ENCODE measurements at places on chromosomes 11 and 22.

- DNase-seq, result no peak
These were observed 67.5 kb upstream of the SCUBE2 start for GRCh38 chr11:9158898-9159391.

- no peak for DNase-seq
These were observed 60.0 kb upstream of the HTATIP2 start for GRCh38 chr11:20303391-20303965.

GRCh38 chr11:3030289-3031070, 26.7 kb downstream of the CARS1 start:
- DNase-seq, result no peak

DNA sequence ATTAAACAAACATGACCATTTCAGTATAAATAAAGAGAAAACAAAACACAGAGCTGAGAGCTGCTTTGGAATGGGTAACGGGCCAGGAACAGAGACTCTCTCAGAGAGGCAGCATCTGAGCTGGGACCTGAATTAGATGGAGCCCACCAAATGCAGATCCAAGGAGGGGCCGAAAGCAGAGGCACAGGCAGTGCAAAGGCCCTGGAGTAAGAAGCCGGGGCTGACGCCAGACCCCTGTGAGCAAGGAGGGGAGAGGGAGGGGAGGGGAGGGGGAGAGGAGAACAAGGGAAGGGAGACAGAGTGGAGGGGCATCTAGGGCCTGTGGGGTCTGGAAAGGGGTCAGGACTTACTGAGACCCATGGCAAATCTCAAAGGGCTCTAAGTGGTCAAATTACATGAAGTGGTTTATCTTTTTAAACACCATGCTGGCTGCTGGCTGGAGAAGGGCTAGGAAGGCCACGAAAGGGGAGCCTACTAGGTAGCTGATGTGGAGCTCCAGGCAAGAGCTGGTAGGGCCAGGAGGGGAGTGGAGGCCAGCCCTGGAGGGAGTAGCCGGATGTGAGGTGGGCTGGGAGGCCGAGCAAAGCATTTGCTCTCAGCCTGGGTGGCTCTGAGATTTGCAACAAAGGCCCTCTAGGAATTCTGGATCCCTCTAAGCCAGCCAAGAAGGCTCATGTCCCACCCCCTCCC, 3.2 kb downstream of the OSBPL5 start:
- no peak for DNase-seq

GRCh38 chr22:42831712-42832111, 25.4 kb downstream of the ARFGAP3 start:
- DNase-seq, result no peak

DNA sequence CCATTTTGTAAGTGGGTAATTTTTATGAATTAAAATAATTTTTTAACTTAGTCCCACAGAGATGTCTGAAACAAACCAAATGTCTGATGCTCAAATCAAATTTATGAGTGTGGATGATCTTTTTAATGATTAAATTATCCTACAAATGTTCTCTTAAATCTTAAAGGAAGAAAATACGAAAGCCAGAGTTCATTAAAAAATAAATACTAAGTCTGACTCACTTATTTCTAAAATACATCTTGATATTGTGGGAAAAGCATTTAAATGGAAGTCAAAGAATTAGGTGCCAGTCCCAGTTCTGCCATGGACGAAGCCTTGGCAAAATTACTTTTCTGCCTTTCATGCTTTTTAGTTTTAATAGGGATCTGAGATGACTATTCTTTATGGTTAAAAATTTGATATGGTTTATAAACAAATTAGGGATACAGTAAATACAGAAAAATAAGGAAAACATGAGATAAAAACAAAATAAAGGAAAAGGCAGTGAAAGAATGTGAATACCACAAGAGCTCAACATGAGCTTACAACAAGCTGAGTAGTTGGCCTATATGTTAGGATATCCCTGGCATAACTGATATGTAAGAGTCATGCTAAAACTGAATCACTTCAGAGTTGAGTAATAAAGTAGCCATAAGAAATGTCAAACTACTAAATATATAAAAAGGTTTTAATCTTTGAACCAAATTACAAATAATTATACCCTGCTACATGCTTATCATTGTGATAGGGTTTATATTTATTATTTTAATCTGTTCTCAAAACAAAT, 9.2 kb downstream of the CCDC34 start:
- no peak for DNase-seq

DNA sequence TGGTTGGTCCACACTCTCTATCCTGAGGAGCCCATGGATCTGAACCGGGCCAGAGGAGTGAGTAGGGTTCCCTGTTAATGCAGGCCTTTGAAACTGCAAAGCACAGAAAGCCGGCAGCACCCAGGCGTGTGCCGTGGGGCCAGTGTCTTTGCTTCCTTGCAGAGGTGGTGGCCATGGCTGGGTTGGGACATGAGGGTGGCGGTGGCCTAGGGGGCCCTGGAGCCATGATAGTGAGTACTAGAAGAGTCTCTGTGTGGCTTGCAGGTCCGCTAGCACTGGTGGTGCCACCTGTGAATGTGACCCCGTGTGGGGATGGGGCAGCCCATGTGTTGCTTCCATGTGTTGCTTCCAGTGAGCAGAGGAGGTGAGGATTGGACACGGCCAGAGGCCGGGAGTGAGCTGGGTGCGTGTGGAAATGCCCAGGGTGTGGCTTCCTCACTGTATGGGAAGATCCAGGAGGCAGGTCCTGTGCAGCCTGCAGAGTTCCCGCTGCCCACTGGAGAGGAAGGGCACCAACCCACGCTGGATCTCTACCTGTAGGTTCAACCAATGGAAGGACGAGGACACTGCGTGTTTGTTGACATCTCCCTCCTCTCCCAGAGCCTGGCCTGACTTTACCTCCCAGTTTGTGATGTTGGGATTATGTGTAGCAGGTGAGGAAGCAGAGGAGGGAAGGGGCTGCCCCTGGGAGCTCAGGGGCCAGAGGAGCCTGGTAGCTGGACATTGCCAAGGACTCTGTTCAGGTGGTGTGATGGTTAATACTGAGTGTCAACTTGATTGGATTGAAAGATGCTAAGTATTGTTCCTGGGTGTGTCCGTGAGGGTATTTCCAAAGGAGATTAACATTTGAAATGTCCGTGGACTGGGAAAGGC, 796.6 kb downstream of the TBC1D22A start:
- no peak for DNase-seq

DNA sequence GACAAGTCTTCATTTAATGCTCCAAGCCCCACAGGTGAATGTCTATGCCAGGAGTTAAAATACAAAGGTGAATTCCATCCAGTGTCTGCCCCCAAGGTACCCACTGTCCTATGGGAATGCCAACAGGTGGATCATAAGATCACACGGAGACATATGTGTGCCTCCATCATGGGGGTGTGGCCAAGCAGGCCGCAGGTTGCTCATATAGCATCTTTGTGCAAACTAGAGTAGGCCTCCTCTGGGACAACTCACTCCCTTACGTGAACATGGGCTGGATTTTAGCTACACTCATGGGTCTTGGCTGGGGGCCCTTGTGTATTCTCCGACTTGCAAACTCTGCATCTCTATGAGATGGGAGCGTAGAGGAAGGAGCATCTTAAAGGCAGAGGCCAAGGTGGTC, 6.9 kb downstream of the NCF4 start:
- DNase-seq, result no peak

GRCh38 chr11:47348131-47348802, 4.2 kb downstream of the MYBPC3 start:
- no peak for DNase-seq

GRCh38 chr22:49592780-49593501, 234.7 kb downstream of the BRD1 start:
- no peak for DNase-seq

- no peak for DNase-seq
These were observed 10.8 kb downstream of the EHF start for GRCh38 chr11:34631737-34632104.

GRCh38 chr11:65291613-65292012, 23.1 kb upstream of the CDC42EP2 start:
- no peak for DNase-seq

DNA sequence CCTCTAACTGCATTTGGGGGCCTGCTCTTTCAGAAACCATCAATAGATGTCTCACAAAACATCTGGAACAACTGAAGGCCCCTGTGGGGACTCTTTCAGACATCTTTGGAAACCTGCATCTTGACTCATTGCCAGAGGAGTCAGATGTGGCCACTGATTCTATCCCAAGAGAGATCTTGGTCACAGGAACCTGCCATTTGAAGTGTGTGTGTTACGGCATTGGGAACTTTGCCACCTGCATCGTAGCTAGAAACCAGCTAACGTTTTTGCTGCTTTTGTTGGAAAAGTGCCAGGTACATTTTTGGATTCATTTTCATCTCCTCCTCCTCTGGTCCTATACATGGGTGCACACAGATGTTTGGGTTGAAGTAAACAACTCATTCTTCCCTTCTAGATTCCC, 4.3 kb downstream of the SRRD start:
- no peak for DNase-seq

DNA sequence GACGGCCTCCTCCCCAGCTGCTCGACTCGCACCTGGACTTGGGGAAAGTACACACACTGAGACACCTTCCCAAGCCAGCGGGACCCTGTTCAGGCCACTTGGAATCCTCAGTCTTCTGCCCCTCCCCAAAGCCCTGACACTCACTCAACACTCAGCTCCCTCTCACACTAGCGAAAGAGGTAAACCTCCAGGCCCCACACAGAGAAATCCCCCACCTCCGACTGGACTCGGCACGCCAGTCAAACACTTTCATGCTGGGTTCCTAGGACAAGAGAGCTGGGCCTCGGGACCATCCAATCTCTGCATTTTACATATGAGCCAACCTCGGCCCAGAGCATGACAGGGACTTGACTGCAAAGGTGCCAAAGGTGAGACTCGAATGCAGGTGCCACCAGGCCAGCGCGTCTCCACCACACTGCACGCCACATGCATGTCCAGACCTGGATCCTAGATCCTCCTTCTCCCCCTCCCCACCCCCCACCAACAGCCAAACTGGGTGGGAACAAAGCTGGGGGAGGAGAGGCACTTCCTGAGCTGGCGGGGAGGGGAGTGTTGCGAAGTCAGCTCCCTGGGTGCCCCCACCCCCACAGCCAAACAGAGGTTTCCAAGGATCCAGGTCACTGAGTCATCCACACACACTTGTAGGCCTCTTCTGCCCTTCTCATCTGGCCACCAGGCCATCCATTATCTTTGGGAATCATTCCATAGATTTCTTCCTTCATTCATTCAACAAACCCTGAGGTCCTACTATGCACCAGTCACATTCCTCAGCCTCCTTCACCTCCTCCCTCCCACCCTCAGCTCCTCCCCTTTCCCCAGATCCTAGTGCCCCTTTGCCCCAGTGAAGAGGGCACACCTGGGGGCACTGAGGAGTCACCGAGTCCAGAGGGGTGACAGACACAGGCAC, 10.7 kb upstream of the CD5 start:
- DNase-seq, result no peak

DNA sequence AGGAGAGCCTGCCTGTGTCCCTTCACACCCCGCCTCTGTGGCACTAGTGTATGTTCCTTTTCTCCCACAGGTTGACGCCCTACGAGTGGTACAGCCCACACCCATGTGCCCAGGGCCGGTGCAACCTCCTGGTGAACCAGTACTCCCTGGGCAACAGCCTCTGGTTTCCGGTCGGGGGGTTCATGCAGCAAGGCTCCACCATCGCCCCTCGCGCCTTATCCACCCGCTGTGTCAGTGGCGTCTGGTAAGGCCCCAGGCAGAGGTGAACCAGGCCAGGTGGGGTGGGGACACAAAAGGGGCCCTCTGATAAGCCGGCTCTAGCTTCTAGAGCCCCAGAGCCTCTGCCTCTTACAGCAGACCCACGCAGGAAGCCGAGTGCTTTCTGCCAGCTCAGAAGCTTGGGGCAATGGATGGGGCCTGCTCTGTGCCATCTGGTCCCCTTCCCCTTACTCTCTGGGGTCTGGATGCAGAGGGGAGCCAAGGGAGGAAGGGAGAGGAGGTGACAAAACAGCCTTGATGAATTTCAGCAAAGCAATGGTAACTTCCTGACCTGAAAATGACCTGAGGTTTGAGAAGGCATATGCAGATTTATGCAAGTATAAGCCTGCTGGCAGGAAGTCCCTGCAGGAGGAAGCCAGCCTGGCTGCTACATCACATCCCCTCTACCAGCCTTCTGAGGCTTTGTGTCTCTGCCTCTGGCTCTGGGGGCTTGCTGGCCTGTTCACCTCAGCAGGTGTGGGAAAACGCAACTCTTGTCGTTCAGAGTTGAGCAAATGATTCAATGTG, 67.0 kb upstream of the TBCEL start:
- no peak for DNase-seq

GRCh38 chr11:62708793-62709192, 1.3 kb downstream of the GNG3 start:
- no peak for DNase-seq

- DNase-seq, result no peak
These were observed 6.5 kb downstream of the MN1 start for GRCh38 chr22:27795053-27795452.

DNA sequence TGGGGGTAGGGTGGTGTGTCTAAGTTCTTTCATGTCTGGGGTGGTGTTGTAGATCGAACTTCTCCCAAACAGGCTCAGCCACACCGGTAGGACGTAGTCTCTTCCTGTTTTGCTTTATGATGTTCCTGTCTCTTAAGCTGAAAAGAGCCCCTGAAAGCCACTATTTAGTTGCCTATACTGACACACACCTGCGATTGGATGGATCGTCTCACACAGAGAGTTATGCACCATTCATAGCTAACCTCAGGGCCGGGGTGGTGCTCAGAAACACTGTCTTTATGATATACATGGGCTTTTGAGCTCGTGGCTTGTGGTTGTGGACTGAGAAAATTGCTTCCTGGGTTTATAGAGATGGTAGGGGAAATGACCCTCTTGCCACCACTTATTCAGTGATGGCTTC, 137.6 kb downstream of the TEAD1 start:
- DNase-seq, result no peak

GRCh38 chr11:80165744-80166143, 724.9 kb upstream of the TENM4 start:
- DNase-seq, result no peak

DNA sequence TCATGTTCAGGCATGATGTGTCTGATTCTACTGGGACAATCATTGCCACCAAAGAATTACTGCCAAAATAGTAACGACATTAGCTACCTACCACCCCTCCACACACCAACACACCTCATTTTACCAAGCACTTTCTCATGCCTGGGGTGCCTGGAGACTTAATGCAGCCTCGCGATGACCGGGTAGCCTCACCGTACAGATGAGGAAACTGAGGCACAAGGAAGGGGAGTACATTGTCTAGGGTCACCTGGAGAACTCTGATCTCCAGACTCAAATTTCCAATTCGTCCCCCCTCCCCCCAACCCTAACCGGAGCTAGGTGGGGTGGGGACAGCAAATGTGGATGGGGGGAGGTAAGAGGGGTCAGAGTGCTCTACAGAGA, 2.7 kb upstream of the RTN4RL2 start:
- DNase-seq, result no peak

- peak; percentile 44 for DNase-seq
These were observed 69.8 kb downstream of the TRIM29 start for GRCh38 chr11:120068114-120068573.

- DNase-seq, result no peak
These were observed 9.7 kb downstream of the TEAD1 start for GRCh38 chr11:12683874-12684273.

All from HEK293T (cell line).